ENCODE measurements at places on chromosomes 5 and 9.

- no peak for DNase-seq
Measured at GRCh38 chr9:129341171-129341986, 163.3 kb upstream of the IER5L start.

GRCh38 chr9:132702254-132702653 is 32.0 kb downstream of the GTF3C4 start:
- DNase-seq, result no peak

- peak; percentile 10 for DNase-seq
Measured at GRCh38 chr9:136170006-136170901, 34.7 kb downstream of the LHX3 start.

DNA sequence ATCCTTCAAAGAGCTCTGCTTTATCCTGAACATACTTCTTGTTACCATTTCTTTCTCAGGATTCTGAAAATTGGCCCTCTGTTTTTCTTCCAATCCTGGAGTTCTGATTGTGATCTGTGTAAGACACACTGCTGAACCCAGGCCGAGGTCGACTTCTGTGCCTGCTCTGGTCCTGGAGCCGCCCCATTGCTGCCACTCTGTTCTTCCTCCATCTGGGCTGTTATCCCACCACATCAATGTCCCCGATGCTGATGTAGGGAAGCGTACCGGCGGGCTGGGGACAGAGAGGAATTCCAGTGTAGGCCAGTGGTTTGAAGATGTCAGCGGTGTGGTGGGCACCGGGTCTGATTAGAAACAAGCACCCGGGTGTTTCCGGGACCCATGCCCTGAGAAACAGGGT is 102.5 kb downstream of the LIFR start:
- no peak for DNase-seq

- DNase-seq, result no peak
Measured at GRCh38 chr5:61299261-61299681, 32.8 kb upstream of the ZSWIM6 start.

DNA sequence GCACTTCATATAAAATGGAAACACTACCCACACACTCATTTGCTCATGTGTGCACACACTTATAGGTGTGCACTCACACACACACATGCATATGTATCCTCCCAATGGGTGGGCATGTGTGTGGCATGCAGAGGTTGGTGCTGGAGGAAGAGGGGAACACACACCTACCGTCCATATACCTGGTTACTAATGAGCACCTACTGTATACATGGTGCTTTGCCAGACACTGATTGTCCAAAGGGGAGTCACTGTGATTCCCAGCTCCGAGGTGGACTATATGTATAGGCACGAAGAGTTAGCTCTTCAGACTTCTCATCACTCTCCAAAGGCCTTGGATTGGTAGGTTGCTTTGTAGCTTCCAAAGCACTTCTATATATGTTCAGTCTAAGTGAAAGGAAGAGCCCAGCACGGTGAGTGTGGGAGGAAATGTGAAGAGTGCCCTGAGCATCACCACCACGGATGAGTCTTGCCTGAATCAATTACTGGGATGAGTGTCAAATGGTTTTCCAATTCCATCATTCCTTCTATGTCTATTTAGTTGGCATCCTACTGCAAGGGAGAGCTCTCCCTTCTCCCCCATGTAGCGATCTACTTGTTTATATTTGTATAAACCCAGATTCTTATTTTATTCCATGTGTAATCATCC is 12.6 kb upstream of the ERGIC1 start:
- no peak for DNase-seq

DNA sequence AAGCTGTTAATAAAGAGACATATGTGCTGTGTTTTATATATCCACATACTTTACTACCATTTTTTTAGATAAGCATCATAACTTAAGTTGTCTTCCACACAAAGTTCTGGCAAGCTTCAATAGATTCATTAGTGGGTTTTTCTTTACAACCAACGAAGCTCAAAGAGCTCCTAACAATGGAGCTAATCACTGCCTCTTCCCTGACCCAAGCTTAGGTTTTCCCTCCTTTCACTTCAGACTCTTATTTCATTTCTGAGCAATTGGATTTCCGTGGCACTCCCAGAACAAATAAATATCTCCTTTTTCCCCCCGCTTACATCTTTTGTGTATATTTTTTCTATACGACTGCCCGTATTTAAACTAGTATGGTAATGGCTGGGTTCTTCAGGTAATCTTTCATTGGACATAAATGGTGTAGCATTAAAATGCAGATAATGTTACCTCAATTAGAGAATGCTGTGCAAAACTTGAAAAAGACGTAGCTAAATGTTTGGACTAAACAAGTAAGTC is 275.5 kb upstream of the TMEM161B start:
- DNase-seq, result no peak

DNA sequence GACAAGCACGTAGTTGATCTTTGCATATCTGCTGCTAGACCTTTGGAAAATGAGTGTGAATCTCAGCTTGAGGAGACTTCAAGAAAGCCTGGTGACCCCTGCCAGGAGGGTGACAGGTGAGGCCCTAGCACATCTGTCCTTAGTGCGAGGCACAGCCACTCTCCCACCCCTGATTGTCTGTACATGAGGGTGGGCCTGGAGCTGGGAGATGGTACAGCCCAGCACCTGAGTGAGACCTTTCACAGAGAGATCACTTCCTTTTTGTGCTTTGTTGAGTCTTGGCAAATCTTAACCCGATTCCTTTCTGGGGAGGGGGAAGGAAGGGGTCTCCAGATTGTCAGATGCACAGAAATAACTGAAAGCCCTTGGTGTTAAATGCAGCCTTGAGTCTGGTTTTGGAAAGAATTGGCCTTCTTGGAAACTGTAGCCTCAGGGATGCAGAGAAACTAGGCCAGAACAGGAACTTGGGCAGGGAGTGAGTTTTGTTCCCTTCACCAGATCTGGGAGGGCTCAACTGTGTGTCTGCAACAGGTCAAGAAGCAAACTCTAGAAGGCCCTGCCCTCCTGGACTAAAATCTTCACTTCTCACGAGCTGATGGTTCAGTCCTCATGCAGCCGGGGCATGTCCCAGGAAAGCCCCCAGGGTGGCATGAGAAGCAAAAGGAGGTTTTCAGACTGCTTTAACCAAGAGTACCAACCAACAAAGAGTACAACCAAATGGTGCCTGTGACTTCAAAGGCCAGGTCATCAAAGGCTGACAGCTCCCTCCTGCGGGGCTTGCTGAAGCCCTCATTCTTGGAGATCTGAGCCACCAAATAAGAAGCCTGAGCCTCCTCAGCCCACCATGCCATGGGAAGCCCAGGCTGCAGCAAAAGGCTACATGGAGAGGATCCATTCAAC is 20.8 kb upstream of the SEMA4D start:
- DNase-seq, result no peak

DNA sequence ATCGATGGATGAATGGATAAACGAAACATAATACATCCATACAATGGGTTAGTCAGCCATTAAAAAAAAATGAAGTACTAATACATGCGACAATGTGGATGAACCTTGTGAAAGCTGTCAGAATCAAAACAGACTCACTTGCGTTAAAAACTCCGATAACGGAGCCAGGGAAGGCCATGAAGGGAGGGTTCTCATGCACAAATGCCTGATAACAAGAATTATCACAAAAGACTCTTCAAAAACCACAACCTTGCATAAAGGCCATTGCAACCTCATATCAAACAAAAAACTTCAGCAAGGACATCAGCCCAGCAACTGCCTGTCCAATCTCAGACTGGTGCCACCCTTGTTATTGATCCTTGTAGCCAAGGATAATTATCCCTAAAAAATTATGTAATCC is 13.7 kb downstream of the ERMP1 start:
- no peak for DNase-seq

GRCh38 chr5:126656401-126657007 is 55.8 kb downstream of the PHAX start:
- peak; percentile 72 for DNase-seq

GRCh38 chr5:122751293-122751782 is 23.5 kb upstream of the SNX2 start:
- peak; percentile 97 for DNase-seq

GRCh38 chr5:68884144-68884754 is 209.6 kb upstream of the SLC30A5 start:
- DNase-seq, result no peak

GRCh38 chr5:66284588-66285342 is 140.7 kb downstream of the SREK1 start:
- DNase-seq, result no peak

GRCh38 chr9:75148561-75148960 is 60.2 kb downstream of the OSTF1 start:
- peak; percentile 89 for DNase-seq

GRCh38 chr9:116298878-116299391 is 145.3 kb downstream of the PAPPA start:
- no peak for DNase-seq

- DNase-seq, result no peak
Measured at GRCh38 chr5:174453690-174454089, 270.7 kb upstream of the MSX2 start.

- DNase-seq, result peak; percentile 35
Measured at GRCh38 chr9:111928359-111928720, 31.7 kb downstream of the UGCG start.

GRCh38 chr5:124043456-124043855 is 531.5 kb downstream of the CSNK1G3 start:
- no peak for DNase-seq

- DNase-seq, result peak; percentile 34
Measured at GRCh38 chr5:80408484-80409366, 861 bp downstream of the ZFYVE16 start.

GRCh38 chr5:38207343-38207742 is 51.0 kb upstream of the EGFLAM start:
- no peak for DNase-seq

Measured in fibroblast of pulmonary artery (primary cell).